ENCODE measurements at places on chromosomes 7 and 10.

GRCh38 chr10:87740254-87740655 lies 77.8 kb downstream of the ATAD1 start:
- no peak for DNase-seq

- DNase-seq: no peak
These were observed 27.6 kb downstream of the ERLIN1 start for GRCh38 chr10:100158044-100158805.

GRCh38 chr10:129415215-129416140 lies 51.6 kb upstream of the MGMT start:
- DNase-seq: no peak

- no peak for DNase-seq
These were observed 199.0 kb upstream of the ZMIZ1 start for GRCh38 chr10:78869508-78870454.

DNA sequence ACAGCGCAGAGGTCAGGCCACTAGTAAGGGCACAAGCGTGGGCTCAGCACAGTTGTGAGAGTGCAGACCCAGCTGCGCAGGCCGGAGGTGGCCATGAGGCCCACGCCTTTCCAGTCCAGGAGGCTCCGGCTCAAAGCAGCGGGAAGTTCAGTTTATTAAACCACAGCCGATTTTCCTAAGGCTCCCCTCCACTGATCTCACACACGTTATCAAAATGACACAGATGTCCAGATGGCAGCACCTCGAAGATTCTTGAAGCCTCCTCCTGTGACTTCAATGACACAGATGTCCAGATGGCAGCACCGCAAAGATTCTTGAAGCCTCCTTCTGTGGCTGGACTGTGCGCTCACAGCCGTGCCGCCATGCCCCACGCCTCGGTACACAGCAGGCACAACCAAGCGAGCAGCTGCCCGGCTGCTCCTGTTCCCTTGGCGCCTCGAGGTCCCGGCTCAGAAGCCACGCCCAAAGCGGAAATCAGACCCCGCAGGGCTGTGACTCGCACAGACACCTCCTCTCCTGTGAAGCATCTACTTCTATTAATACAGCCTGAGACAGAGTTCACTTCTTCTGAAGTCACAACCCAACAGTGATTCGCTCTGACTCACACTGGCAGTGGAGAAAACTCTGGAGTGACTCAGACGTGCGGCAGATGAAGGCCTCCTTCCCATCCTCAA lies 122.7 kb downstream of the MAD1L1 start:
- DNase-seq: no peak

DNA sequence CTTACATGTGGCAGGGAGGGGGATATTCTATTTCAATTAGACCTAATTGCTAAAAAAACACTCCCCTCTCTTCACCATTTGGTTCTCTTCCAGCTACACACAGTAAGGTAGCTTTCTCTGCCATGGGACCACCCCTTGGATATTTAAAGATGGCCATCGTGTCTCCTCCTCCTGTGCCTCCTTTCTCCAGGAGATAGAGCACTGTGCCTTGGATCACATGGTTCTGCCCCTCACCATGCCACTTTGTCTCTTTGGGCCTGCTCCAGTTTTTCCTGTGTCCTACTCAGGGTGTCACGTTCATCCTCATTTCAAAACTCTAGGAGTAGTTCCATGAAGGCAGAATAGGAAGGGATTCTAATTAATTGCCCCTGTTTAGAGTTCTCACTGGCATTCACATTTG lies 1060.2 kb downstream of the KCNMA1 start:
- DNase-seq: no peak

- DNase-seq: no peak
These were observed 322.3 kb downstream of the ZNF716 start for GRCh38 chr7:57772126-57772924.

DNA sequence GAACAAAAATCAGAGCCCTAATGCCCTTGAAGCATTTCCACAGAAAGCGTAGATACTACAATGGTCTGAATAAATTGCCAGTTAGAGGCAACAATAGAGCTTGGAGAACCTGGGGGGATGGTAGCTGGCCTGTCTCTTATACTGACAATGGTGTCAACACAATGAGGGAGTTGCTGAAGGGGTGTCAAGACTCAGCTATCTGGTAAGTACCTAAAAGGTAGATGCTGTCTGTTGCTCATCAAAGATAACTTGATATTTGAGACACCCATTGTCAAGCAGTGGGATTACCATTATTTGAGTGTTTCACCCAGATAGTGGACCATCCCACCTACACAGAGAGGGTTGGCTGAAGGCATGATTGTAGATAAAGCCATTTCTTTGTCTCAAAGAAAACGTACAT lies 72.8 kb downstream of the PDE1C start:
- no peak for DNase-seq

GRCh38 chr7:150409300-150410030 lies 30.3 kb downstream of the ZNF775 start:
- no peak for DNase-seq

- DNase-seq: no peak
These were observed 126.6 kb downstream of the TRRAP start for GRCh38 chr7:99004781-99005500.

DNA sequence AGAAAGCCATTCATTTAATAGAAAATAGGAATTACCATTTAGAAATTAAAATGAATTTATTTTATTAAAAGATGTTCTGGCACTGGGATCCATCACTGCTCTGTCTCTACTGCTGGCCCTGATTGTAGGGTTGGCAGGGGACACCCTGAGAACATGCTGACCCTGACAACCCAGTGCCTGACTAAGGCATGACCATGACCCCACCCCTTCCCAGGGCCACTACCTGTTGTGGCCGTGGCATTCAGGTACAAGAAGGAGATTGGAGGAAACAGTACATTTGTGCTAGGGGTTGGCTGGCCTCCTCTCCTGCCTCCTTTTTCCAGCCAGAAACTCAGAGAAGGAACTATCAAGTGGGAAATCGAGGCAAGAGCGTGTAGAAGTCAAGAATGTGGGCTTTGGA lies 197.0 kb upstream of the ZMIZ1 start:
- DNase-seq: no peak

- no peak for DNase-seq
These were observed 39.2 kb upstream of the OTUD1 start for GRCh38 chr10:23399701-23400144.

DNA sequence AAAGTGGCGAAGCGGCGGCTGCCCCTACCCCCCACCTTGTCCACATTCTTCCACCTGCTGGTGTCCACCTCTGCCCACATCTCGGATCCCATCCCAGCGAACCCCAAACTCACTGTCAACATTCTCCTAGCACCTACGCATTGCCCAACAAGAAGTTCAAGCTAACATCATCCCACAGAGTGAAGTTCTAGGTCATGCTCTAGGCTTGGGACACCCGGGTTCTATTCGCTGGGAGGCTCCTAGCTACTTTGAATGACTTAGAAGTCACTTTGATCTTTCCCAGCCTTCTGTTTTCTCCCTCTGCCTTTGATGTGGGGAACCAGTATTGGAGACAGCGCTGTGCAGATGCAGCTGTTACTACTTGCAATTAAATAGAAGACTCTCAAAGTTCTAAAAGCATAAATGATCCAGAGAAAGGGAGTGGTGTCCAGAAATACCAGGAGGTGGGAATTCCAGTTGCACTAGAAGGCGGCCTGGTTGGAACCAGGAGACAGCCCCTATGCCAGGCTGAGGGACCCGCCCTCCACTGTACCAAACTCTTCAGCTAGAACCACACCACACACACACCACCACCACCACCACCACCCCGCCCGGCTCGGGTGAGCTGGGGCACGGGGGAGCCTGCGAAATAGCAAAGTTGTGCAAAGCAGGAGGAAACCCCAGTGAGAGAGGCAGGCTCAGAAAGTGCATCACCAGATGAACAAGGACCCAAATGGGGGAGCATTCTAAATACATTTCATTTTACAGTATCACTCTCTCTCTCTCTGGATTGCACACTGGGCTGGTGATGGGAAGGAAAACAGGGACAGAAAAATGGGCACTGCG lies 5.5 kb upstream of the VGF start:
- DNase-seq: no peak

GRCh38 chr10:89426230-89426868 lies 12.0 kb downstream of the IFIT5 start:
- DNase-seq: peak; percentile 87

DNA sequence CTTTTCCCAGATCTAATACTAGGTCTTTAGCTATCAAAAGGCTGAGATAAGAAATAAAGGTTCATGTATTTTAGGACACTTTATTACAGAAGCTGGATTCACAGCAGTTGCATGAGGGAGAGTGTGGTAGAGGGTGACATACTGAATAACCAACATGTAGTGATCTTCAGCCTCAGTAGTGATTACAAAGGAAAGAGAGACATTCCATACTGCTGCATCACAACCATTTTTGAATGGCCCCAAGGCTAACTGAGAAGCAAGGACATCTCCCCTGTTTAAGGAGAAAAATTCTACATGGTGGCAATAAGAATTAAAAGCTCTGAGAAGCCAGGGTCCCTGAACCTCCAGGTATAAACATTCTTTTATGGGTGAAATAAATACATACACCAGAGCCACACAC lies 35.3 kb downstream of the COG5 start:
- DNase-seq: no peak

- DNase-seq: no peak
These were observed 63.4 kb downstream of the VAX1 start for GRCh38 chr10:117074621-117075020.
